ENCODE measurements at places on chromosomes 2 and 18. TPM values are rescaled to one million over a fixed set of nuclear protein-coding genes. Genes with fewer than 3 reads are reported as not detected.

The GALR1 gene
- total RNA-seq: not detected

The SERPINB13 gene
- not detected for total RNA-seq

The SERPINB8 gene
- total RNA-seq: 17.1 TPM

The PAPOLG gene
- total RNA-seq: 14.2 TPM

The NEMP2 gene
- 25.1 TPM for total RNA-seq

The EFHD1 gene
- total RNA-seq: 0.23 TPM

The DHRS9 gene
- 4.1 TPM for total RNA-seq

The ATP8B1 gene
- total RNA-seq: not detected

The FRZB gene
- not detected for total RNA-seq

The ORC2 gene
- 80.5 TPM for total RNA-seq

The FAM161A gene
- 6.2 TPM for total RNA-seq

The CFAP221 gene
- total RNA-seq: not detected

The HOXD11 gene
- total RNA-seq: not detected

The DIS3L2 gene
- total RNA-seq: 25.6 TPM

The TUBB8B gene
- not detected for total RNA-seq

The RIOK3 gene
- 71.1 TPM for total RNA-seq

The GNLY gene
- total RNA-seq: 21.6 TPM

The SETBP1 gene
- 6.3 TPM for total RNA-seq

The SAG gene
- total RNA-seq: 0.39 TPM

The DSEL gene
- total RNA-seq: 0.04 TPM

The LINC00305 gene
- total RNA-seq: not detected

Measured in activated CD4-positive, alpha-beta T cell treated with anti-CD3 and anti-CD28 coated beads for 36 hours (primary cell).